Right lobe of liver (tissue), 6 donors: ENCODE measurements at places on chromosomes 12 and 14. TPM values are rescaled to one million over a fixed set of nuclear protein-coding genes. Genes with fewer than 3 reads are reported as not detected.

INSM2 gene
- total RNA-seq: not detected

IRAK3 gene
- total RNA-seq: 5.9 TPM

DNA sequence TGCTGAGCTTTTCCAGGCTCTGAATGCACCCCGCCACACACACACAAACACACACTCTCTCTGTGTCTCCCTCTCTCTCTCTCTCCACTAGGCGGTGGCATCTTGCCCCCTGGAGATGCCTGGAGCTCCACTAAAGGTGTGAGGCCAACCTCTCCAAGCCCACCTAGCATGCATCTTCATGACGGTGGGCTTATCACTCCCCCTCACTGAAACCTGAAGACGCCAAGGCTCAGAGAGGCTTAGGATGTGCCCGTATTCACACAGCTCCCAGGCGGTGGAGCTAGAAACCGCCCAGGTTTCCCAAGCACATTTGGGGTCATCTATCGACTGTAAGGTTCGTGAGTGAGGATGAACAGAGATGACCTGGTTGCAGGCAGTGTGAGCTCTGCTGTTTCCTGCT lies 42.6 kb upstream of the BCL11B start:
- no peak for DNase-seq
- H3K36me3 ChIP-seq: no peaks in the 10 kb centered on the region
- H3K4me1 ChIP-seq: peaks cover 22% of the 10 kb centered on the region
- no peak overlapping the region for H3K4me3 ChIP-seq
- no peak overlapping the region for H3K27ac ChIP-seq

DNA sequence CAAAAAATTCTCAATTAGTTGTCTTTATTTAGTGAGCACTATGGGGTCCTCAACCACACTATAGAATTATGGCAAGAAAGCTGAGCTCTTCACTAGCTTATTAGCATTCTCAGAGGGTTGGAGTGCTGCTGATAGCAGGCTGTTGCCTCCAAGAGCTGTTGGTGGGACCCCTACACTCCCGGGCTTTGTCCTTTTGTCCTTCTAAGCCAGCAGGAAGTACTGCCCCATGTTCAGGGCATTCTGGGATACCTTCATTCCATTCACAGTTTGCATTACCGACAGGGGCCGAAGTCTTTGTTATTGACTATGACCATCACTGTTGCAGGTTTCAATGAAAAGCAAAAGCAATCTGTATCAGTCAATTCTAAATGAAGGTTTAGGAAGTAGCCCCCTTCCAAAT lies 89.5 kb upstream of the OTX2 start:
- DNase-seq: no peak
- no peak overlapping the region for H3K4me3 ChIP-seq
- no peaks in the 10 kb centered on the region for H3K4me1 ChIP-seq
- H3K27ac ChIP-seq: no peak overlapping the region

DNA sequence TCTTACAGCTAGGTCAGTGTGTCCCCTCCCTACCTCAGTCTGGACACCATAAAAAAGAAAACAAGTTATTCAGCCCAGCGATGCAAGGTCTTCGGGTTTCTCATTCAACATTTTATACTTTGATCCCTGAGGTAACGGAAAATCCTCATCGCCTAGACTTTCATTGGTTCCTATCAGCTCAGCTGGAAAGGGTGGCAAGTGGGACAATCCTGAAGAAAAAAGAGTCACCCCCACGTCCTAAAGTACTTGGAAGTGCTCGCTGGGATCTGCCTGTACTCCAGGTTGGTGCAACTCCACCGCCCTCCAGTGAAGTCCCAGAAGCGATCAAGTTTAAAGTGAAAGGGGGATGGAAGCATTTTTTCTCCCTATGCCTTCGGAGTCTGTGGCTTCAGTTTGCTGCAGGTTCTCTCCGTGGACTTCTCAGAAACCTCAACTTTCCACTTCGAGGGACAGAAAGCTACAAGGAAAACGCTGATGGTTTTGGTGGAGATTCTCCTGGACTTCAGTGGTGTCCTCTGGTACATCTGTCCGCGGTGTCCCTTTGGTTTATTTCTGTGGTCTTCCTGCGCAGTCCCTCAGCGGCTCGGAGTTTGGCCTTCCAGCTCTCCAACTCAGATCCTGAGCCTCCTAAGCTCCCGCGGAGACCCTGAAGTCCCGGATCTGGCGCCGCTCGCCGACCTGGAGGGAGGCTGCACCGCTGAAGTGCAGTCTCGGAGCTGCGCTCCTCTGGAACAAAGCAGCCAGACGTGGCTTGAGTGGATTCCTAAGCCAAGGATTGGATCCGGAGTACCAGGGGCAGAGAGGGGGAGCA lies 1.8 kb upstream of the LRFN5 start:
- no peaks in the 10 kb centered on the region for H3K27me3 ChIP-seq
- H3K27ac ChIP-seq: no peak overlapping the region
- DNase-seq: no peak

DNA sequence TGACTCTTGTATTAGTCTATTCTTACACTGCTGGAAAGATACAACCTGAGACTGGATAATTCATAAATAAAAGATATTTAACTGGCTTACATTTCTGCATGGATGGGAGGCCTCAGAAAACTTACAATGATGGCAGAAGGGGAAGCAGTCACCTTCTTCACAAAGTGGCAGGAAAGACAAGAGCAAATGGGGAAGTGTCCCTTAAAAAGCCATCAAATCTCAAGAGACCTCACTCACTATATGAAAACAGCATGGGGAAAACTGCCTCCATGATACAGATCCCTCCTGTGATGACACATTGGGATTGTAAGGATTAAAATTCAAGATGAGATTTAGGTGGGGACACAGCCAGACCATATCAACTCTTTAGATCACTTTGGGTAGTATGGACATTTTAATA lies 83.7 kb downstream of the TMTC3 start:
- DNase-seq: no peak
- no peaks in the 10 kb centered on the region for H3K27me3 ChIP-seq
- no peaks in the 10 kb centered on the region for H3K36me3 ChIP-seq
- no peak overlapping the region for H3K4me3 ChIP-seq

- no peak overlapping the region for H3K4me3 ChIP-seq
- H3K36me3 ChIP-seq: no peaks in the 10 kb centered on the region
- no peak for DNase-seq
Measured at GRCh38 chr14:87868920-87869319, 124.1 kb downstream of the GALC start.

GRCh38 chr12:111034083-111034885 lies 113.9 kb upstream of the MYL2 start:
- peaks cover 24% of the 10 kb centered on the region for H3K4me1 ChIP-seq
- H3K36me3 ChIP-seq: no peaks in the 10 kb centered on the region
- no peak for DNase-seq
- no peak within 1 kb of the TSS for H3K27ac ChIP-seq
- no peaks in the 10 kb centered on the region for H3K27me3 ChIP-seq

- H3K4me1 ChIP-seq: peaks cover 9% of the 10 kb centered on the region
- H3K27ac ChIP-seq: no peak overlapping the region
- DNase-seq: no peak
- no peaks in the 10 kb centered on the region for H3K36me3 ChIP-seq
- H3K27me3 ChIP-seq: no peaks in the 10 kb centered on the region
- H3K4me3 ChIP-seq: peak overlapping the region; percentile 10
Measured at GRCh38 chr14:71267691-71268090, 360.4 kb downstream of the PCNX1 start.

GRCh38 chr12:114480337-114481199 lies 74.6 kb upstream of the TBX5 start:
- H3K4me3 ChIP-seq: peak overlapping the region; percentile 9
- H3K4me1 ChIP-seq: peaks cover 14% of the 10 kb centered on the region
- H3K27me3 ChIP-seq: peaks cover 10% of the 10 kb centered on the region
- H3K27ac ChIP-seq: no peak overlapping the region
- no peaks in the 10 kb centered on the region for H3K36me3 ChIP-seq

- no peak overlapping the region for H3K4me3 ChIP-seq
- no peak for DNase-seq
- H3K27ac ChIP-seq: no peak overlapping the region
- no peaks in the 10 kb centered on the region for H3K27me3 ChIP-seq
- no peaks in the 10 kb centered on the region for H3K4me1 ChIP-seq
Measured at GRCh38 chr12:47783024-47783755, 10.2 kb downstream of the SLC48A1 start.

GRCh38 chr12:70080566-70080965 lies 162.7 kb upstream of the CNOT2 start:
- no peak overlapping the region for H3K4me3 ChIP-seq
- no peak for DNase-seq
- no peak overlapping the region for H3K27ac ChIP-seq
- H3K4me1 ChIP-seq: no peaks in the 10 kb centered on the region
- H3K27me3 ChIP-seq: no peaks in the 10 kb centered on the region
- H3K36me3 ChIP-seq: no peaks in the 10 kb centered on the region
